Forelimb muscle (tissue), 1 donor: ENCODE measurements at places on chromosomes 16 and 17.

GRCh38 chr17:7834957-7835813 lies 1.2 kb downstream of the KDM6B start:
- DNase-seq = peak; percentile 95

DNA sequence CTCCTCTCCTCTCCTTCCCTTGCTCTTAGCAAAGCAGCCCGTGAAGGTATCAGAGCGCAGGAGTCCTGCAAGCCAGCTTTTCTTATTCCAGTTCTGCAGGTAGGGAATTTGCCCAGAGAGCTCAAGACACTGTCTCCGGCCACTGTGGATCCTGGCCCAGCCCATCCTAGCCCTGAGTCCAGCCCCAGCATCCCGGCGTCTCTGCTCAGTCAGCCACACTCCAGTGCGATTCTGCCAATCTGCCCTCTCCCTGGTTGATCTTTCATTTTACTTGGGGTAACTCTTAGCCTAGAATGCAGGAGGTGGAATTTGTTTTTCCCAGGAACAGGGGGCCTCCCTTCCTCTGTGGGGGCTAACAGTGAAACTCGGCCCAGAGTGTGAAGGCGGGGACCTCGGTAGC lies 176.9 kb upstream of the GSE1 start:
- DNase-seq = no peak

DNA sequence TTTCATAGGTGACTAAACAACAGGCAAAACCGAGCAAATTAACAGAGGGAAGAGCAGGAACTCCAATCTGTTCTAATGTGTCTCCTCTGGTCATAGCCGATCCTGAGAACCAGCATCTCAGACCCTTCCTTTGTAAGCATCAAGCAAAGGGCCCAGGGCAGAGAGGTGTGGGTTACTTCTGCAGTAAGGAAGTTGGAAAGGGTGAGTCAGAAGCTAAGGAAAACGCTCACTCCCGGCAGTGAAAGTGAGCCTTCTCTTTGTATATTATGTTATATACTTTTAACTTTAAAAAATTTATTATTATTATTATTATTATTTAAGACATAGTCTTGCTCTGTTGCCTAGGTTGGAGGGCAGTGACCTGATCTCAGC lies 77.7 kb downstream of the MRM3 start:
- no peak for DNase-seq

DNA sequence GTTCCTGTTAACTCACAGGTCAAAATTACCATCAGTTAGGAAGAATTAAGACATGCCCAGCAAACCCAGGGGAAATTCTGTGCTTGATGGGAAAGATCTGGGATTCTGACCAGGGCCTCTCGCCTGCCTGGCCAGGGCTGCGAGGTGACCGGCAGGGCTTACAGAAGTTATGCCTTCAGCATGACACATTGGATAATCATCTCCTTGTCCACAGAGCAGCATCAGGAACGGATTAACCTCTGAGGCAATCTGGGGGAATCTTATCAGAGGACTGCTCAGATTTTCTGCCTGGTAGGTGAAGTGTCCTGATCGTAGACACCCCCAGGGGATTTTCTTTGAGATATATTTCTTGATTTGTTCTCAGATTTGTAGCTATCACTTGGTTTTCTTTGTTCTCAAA lies 172.5 kb downstream of the HS3ST3A1 start:
- DNase-seq = peak; percentile 8

DNA sequence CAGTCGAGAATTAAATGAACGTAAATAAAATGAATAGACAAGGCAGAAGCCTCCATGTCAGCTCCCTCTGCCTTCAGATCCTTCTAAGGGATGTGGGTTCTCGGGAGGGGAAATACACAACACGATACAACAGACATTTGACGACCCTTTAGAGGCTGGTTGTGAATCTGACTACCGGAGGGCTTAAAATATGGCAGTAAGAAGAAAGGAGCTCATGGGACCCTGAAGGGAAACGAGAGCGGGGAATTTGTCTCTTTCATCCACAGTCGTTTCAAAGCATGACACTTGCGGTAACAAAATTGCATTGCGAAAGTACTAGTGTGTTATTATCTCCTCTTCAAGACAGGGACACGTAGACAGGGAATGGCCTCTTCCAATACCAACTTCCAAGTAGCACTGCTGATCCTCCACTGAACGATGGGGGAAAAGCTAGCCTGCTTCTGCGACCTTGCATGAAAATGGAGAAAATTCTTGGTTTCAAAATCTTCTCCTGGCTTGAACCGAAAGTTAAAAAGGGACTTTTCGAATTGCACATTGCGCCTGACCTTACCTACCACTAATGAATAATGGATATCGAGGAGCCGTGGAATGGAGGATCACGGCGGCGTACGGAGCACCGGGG lies 1.2 kb upstream of the TNRC6C start:
- no peak for DNase-seq

DNA sequence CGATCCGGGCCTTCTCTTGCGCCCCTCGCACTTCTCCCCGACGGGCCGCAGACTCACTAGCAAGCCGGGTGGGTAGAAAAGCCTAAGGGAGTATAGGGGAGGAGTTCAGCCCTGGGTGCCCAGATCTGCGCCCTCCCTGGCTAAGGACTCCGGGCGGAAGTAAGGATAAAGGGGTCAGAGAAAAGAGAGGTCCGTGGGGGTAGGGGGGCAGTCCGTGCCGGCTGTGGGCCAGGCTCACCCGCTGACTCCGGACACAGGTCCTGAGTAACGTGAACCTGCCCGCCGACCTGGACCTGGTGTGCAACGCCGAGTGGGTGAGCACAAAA lies 1.8 kb downstream of the NAGS start:
- no peak for DNase-seq

DNA sequence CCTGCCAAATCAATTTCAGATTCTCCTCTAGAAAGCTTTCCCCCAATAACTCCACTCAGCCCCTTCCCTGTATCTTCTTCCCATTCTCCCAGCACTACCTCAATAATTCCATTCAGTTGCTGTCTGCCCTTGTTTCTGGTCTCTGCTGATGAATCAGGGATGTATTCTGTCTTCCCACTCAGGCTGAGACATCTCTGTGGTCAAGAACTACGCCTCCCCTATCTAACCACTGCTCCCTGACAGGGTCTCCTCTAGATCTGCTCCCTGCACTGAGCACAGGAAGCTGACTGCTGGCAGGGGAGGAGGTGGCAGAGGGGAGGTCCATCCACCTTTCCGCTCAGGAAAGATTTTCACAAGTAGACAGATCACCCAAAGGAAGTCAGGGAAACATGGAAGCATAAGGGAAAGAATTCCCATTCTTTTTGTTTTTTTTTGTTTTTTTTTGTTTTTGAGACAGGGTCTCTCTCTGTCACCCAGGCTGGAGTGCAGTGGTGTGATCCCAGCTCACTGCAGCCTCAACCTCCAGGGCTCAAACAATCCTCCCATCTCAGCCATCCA lies 16.9 kb upstream of the SP2 start:
- no peak for DNase-seq

GRCh38 chr16:50459496-50460080 lies 88.6 kb upstream of the NKD1 start:
- DNase-seq = no peak

DNA sequence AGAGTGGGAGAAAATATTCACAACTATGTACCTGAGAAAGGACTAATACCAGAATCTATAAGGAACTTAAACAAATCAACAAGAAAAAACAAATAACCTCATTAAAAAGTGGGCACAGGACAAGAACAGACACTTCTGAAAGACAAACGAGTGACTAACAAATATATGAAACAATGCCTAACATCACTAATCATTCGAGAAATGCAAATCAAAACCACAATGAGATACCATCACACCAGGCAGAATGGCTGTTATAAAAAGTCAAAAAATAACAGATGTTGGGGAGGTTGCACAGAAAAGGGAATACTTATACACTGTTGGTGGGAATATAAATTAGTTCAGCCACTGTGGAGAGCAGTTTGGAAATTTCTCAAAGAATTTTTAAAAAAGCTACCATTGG lies 83.5 kb upstream of the WSCD1 start:
- no peak for DNase-seq

DNA sequence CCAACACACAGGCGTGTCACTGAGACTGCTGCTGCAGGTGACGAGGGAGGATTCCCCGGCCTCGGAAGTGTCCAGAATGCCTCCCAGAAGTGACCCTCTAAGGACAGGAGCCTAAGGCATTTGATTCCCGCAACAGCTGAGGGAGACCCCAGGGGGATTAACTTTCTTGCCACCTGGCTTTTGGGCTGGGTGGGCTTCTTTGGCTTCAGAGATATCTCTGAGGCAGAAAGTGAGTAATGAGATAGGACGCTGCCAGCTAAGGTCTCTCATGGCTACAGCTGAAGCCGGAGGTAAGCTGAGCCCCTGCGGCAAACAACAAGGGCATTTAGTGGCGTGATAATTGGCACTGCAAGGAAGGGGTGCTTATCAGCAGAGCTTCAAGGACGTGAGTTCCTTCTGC lies 17.0 kb downstream of the DRC3 start:
- no peak for DNase-seq

DNA sequence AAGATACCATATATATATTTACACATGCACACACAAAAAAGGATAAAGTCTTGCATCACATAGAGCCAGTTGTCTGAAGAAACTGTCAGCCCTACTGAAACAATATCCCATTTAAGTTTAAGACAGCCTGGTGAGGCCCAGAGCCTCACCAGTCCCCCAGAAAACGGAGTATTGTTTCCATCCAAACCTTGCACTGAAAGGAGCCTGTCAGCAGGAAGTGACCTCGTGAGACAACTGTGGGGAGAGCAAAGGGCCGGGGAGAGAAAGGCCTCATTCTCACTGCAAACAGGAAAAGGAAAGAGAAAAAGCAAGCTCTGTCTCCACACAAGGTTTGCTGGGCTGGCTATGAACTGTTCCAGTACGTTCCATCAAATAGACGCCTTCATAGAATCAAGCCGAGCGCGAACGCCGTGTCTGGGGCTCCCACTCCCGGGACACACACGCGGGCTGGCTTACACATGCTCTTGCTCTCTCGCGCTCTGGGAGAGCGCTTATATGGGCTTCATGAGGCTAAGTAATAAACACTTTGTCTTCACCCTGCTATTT lies 44.4 kb upstream of the ZFHX3 start:
- DNase-seq = no peak

GRCh38 chr17:36068524-36068923 lies 4.5 kb downstream of the CCL18 start:
- no peak for DNase-seq

GRCh38 chr16:14003074-14003570 lies 68.0 kb upstream of the MRTFB start:
- DNase-seq = no peak

DNA sequence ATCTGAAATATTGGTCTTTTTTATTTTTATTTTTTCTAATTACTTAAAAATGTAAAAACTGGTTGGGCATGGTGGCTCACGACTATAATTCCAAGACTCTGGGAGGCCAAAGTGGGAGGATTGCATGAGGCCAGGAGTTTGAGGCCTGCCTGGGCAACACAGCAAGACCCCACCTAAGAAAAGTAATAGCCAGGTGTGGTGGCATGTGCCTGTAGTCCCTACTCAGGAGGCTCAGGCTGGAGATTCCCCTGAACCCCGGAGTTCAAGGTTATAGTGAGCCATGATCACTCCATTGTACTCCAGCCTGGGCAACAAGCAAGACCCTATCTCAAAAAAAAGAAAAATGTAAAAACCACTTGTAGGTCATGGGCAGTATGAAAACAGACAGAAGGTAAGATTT lies 36.8 kb upstream of the CDH3 start:
- no peak for DNase-seq

GRCh38 chr17:31397256-31397939 lies 5.9 kb downstream of the RAB11FIP4 start:
- no peak for DNase-seq

DNA sequence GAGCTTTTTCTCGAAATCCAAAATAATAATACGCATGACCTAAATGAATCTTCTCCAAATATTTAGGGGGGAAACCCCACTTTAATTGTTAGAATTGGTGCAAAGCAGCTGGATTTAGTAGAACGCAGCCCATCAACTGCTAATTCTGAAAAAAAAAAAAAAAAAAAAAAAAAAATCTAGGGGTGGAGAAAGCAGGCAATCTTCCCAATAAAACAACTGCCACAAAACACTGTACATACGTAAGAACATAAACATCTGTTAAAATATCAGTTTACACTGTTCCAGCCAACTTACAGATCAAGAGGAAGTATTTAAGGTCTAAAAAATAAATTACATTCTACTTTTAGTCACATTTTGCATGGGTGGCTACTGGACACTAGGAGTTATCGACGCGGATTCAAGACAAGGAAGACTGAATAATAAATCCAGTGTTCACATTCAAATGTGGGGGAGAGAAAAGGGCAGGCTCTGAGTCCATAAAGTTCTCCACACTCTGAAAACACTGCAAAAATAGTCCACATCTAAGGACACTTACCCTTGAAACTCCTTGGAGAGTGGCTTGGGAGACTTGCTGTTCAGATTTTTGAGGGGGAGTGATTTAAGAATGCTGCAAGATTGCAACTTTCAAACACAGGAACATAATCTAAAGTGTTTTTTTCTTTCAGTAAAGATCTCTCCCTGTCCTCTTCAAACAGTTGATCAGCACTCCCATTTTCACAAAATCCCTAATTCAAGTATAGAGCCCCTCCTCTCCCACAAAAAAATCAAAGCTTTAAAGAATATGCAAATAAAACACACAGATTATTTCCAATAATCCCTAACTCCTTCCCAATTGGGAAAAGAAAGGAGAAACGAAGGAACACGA lies 1.3 kb downstream of the APPBP2 start:
- DNase-seq = no peak

- DNase-seq = no peak
Observed at GRCh38 chr17:28177351-28177750, 134.9 kb downstream of the NLK start.

DNA sequence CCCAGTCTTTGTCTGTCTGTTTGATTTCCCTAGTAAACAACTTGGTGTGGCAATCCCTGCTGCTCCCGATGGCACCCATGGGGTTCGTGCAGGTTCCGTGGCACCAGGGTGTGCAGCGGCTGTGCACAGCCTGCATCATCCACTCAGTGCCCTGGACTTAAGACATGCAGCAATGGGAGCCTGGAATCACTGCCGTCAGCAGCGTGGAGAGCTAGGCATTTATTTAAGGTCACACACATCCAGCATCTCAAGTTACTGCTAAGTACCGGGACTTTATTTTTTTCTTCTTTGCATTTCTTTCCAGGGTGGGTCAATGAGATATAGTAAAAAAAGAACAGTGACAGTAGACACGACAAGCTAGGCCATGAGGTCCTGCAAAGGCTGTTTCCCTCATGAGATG lies 2.8 kb downstream of the DHRS7C start:
- no peak for DNase-seq

- no peak for DNase-seq
Observed at GRCh38 chr17:1865252-1866037, 35.6 kb downstream of the RPA1 start.

- DNase-seq = no peak
Observed at GRCh38 chr16:19574615-19575014, 19.1 kb downstream of the VPS35L start.

DNA sequence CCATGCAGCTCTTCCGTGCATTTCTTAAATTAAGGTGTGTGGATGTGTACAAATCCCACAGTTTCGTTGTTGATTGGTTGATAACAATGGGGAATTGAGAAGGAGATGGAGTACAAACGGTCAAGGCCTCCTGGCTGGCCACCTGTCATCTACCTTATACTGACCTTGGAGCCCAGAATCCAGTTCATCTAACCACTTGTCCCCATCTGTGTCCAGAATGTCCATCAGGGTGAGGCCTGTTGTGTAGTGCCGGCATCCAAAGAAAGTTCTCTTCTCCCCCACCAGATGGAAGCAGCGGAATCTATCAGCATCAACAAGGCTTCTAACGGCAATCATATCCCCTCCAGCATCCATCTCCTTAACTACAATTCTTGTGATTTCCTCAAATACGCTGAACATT lies 1.5 kb downstream of the GSDMB start:
- no peak for DNase-seq

GRCh38 chr17:18227635-18228034 lies 2.2 kb downstream of the LLGL1 start:
- no peak for DNase-seq
